Astrocyte of the cerebellum (primary cell): ENCODE measurements at places on chromosomes 11 and 22.

DNA sequence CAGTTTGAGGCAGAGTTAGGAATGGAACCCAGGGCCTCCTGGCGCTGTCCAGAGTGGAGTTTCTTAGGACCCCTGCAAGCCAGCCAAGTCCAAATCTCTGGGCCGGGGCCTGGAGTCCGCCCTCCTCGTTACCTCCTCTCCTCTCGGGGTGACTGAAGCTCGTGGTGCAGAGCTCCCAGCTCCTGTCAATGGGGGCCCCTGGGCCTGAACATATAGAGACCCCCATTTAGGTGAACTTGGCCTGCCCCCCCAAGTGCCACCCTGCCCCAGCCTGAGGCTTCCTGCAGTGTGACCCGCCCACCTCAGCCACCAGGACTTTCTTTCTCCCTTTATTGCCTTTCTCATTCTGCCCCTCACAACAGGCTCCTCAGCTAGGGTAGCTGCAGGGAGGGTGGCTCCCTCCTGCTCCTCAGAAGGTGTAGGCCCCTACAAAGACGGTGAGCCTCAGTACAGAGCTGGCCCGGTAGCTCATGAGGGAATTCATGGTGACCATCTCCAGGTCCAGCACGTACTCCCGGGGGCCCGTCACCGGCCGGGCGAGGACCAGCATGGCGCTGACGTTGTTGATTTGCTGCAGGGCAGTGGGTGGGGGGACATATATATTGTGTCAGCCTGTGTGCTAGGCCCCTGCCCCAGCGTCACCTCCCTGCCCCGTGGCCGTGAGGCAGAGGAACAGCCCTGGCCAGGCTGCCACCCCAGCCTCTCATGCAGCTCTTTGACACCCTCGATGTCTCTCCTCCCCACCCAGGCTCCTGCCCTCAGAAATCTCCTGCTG is 5.9 kb downstream of the EFEMP2 start:
- DNase-seq, result no peak

DNA sequence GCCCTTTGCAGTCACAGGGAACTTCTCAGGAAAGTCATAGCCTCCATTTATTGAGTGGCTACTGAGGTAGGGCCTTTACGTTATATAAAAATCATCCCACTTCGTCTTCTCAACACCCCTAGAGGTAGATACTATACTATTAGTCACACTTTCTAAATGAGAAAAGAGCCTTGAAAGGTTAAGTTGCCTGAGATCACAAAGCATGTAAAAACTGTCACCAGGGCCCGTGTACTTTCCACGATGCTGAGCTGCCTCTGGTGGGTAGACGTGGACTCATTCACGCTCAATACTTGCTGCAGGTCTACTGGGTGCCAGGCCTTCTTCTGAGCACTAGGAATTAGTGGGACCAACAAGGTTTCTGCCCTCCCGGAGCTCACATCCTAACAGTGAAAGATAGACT is 16.3 kb downstream of the CHRDL2 start:
- no peak for DNase-seq

DNA sequence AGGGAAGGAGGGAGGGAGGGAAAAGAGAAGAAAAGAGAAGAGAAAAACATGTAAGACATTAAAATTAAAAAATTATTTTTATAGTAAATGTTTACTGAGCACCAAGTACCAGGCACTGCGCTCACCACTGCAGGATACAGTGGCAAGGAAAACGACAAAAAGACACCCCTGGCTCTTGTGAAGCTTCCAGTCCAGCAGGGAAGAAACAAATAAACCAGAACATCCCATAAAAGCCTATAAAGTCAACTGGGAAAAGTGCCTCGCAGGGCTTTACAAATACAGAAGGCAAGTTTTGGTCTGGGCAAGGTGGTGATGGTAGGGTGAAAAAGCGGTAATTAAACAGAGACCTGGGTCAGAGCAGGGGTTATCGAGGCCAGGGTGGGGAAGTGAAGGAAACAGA is 33.6 kb downstream of the LARGE1 start:
- no peak for DNase-seq

DNA sequence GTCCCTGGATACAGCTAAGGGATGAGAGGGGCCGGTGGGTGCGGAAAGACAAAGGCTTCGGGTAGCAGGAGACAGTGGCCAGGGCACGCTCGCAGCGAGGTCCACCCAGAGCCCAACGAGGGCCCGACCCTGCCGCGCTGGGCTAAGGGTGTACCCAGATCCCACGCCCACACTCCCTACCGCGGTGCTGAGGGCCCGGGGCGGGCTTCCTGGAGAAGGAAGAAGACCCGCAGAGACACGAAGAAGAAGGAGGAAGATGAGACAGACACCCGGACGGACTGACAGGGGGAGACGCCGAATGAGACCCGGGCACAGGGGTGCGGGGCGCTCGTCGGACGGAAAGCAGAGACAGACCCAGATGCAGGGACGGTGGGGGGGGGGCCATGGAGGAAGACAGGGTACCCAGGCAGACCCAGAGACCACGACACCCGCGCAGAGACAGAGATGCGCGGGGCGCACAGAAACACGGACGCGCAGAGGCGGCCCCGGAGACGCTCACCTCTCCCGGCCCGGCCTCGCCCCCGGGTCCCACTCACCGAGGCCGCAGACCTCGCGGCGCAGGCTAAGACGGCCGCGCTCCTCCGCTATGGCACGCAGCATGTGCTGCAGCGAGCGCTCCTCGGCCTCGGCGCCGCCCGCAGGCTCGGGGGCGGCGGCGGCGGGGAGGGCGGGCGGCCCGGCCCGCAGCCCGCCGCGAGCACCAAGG is 437 bp downstream of the KIAA0930 start:
- no peak for DNase-seq

DNA sequence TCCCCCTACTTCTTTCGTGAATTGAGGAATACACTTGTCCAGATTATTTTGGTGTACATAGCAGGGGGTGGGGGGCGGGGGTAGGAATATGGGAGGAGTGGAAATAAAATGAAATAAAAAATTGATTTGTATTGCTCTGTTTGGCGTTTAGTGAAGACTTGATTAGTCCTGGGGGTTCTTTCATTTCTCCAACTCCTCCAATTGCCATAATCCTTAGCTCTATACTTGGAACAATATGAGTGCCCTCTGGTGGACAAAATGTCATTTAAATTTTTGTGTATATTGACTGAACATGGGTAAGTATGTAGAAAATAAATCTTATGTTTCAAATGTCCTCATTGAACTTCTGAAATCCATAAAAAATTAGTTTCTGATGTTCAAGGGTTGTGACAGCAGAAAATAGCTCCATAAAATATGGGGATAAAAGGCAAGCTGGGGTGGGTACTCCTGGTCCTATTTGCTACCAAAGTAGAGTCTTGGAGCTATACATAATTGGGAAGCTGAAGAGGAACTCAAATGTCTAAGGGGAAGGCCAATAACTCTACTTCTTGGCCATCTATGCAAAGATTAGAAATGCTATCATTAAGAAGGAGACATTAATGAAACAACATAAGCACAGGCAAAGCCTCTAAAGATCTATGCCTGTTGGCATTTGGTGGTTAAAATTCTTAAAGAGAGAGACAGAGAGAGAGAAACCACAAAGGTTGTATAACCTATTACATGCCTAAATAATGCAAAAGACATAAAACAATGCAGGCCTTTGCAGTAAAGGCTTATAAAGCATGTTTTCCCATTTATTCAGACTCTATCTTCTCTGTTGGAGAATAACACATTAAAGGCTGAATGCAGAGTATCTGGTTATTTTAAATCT is 421.6 kb downstream of the METTL15 start:
- DNase-seq, result peak; percentile 68

- DNase-seq, result no peak
These were observed 38.1 kb downstream of the DIXDC1 start for GRCh38 chr11:111975076-111975806.

DNA sequence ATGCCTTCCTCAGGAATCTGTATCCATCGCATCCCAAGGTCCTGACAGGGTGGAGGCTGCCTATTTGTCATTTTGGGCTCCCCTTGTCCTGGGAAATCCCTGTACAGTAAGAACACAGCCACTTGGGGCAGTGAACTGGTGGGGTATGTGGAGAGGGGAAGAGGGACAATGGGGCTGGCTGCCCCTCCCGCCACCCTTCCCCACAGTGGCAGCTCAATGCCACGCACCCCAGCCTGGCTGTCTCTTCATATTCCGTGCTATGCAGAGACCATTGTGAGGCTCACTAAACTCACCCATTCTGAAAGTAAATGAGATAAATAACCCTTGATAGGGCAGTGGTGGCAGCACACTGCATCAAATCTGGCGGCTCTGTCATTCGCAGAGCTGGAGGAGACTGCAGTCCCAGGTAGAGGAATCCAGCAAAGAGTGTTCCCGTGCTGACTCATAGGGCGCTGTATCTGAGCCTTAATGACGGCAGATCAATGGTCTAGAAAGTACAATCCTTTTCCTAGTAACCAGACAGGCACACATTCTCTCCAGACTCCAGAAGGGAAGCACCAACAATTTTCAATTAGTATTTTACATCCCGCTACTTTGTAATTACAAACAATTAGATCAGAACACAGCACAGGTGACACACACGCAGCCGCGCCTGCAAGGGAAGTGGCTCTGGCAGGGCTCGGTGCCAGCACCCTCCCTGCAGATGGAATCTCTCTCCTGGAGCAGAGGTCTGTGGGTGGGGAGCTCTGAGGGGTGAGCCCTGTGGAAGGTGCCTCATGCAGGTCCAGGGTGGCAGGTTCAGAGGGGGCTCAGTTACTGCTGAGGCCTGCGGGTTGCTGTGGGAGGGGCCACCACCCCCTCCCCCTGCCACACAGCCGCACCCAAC is 167.9 kb upstream of the B3GAT1 start:
- DNase-seq, result no peak

DNA sequence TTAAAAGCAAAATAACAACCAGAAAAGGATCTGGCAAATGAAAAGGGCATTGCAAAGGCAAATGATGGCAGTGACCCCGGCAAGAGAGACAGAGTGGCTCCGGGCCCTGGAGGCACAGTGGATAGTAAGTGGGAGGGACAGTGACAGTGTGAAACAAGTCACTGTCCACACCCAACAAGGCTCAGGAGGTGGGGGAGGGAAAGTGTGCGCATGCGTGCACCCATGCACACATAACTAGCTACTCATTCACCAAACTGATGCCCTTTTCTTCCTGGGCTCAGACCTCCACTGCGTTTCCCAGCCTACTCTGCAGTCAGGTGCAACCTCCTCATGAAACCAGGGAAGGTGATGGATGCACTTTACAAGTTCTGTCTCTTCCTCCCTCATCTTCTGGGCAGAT is 108.4 kb downstream of the SHANK2 start:
- no peak for DNase-seq

DNA sequence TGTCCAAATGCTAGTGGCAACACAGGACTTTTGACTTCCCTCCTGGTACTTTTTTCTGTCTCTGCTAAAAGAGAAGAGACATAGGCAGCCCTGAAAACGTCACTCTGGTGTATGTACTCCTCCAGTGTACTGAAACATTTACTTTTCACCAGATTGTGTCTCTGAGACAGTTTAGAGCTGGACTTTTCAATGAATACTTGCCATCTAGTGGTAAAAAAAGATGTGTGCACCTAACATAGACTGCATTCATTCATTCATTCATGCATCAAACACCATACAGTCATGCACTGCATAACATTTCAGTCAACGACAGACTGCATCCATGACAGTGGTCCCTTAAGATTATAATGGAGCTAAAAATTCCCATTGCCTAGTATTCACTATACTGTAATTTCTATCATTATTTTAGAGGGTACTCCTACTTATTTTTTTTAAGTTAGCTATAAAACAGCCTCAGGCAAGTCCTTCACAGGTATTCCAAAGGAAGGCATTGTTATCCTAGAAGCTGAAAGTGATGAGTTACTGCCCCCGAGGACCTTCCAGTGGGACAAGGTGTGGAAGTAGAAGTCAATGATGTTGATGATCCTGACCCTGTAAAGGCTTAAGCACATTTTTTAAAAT is 186.2 kb downstream of the SPON1 start:
- DNase-seq, result peak; percentile 6

GRCh38 chr11:70788248-70789022 is 390.1 kb downstream of the CTTN start:
- DNase-seq, result peak; percentile 76

DNA sequence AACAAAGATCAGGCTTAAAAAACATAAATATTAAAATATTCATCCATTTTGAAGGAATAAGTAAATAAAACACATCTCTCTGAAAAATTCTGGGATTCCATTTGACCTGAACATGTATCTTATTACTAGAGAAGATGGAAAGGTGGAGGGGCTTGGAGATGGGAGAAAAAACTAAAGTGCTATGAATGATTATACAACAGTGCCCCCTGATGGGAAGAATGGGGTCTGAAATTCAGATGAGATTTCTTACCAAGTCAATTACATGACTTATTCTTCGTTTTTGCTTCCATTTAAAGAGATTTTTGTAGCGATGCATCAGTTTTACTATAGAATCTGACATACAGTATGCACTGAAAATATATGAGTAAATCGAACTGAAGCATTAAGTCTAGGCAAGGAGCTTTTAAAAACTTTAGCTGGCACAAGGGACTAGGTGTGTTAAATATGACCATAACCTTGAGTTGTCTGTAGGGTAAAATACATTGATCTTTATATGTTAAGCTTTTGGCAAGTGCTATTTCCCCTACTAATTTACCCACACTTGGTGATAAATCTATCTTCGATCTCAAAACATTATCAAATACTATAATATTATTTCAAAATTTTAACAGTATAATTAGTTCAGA is 718.8 kb downstream of the CNTN5 start:
- peak; percentile 39 for DNase-seq

GRCh38 chr11:77967121-77967520 is 27.3 kb downstream of the INTS4 start:
- no peak for DNase-seq

- no peak for DNase-seq
These were observed 11.0 kb downstream of the CARS1 start for GRCh38 chr11:3046190-3046589.

DNA sequence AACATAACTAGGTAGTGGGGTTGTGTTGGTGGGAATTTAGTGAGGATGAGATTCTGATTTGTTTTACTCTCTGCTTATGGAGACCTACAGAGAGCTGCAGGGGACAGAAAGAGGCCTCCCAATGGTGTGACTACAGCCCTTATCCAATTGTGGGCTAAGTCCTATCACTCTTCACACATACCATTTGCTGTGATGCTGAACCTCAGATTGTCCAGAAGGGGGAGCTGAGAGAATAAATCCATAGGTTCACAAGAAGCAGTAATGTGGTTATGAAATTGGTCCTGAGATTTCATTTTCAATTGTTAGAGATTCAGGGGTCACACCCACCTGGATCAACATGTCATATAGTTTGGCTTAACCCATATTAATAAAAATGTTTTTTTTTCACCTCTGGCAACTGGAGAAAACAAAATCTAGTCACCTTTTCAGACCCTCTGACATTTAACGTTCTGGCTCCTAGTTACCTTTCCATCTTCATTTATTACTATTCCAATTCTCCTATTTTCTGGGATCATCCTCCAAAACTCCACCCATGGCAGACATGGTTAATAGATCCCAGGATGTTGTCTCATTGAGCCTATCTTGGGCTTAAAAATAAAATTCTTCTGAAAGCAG is 53.3 kb upstream of the PTPN5 start:
- no peak for DNase-seq

- no peak for DNase-seq
These were observed 1.9 kb downstream of the TMEM134 start for GRCh38 chr11:67466962-67467771.
